Germinal center (tissue), 1 donor: ENCODE measurements at places on chromosomes 12 and 14.

DNA sequence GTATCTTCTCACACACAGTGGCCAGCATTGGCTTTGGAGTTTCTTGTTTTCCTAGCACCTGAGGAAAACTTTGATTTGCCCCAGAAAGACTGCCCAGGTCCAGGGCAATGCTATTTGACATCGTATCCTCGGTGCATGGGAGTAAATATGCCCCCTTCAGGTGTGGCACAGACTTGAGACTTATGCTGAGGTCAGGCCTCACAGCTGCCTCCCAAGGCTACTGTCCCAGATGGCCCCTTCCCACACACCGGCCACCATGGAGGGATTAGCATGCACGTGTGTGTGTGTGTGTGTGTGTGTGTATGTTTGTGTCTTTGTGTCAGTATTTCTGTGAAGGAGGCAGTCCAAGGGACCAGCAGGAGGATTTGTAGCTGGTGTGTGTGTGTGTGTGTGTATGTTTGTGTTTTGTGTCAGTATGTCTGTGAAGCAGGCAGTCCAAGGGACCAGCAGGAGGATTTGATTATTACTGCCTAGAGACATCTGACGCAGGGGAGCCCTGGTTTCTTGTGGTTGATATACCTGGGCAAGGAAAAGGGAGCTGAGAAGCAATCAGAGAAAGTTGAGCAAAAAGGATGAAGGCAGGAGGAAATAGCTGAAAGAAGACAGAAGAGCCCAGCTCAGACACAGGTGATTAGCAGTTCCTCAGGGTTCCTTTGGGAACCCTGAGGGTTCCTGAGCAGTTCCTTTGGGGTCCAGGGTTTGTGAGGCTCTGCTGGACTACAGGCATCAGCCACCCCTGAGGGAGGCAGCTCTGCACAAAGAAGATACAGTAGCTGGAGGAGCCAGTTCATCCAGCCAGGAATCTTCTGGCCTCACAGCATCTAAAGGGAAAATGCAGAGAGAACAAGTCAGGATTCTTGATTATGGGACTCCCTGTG lies 42.2 kb downstream of the COX16 start:
- no peak for DNase-seq

DNA sequence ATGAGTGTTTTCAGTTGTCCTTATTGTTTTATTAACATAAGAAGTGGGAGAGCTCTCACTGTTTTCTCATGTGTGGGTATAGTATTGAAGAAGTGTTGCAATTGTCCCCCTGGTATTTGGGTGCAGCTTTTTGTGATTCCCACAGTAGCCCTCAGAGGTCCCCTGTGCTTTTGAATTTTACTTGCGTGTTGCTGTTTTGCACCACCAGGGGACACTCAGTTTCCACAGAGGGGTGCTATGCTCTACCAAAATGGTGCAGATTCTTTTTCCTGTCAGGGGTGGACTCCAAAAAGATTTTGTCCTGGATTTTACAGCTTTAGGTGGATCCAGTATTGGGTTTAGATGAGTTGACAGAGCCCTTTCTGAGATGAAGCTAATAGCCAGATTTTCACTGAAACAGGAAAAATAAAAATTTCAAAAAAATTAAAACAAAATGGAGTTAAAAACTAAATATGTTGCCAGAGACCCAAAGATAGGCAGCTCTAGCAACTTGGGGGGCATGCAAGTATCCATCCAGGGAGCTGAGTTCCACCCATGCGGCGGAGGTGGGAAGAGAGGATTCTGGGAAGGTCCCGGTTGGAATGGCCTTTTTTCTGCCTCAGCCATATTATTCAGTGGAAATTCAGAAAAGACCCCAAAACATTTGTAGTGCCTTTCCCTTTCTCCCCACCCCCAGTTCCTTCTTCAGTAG lies 50.2 kb downstream of the TTLL5 start:
- DNase-seq: peak; percentile 54

- no peak for DNase-seq
Measured at GRCh38 chr14:22387776-22388241, 201.2 kb downstream of the DAD1 start.

DNA sequence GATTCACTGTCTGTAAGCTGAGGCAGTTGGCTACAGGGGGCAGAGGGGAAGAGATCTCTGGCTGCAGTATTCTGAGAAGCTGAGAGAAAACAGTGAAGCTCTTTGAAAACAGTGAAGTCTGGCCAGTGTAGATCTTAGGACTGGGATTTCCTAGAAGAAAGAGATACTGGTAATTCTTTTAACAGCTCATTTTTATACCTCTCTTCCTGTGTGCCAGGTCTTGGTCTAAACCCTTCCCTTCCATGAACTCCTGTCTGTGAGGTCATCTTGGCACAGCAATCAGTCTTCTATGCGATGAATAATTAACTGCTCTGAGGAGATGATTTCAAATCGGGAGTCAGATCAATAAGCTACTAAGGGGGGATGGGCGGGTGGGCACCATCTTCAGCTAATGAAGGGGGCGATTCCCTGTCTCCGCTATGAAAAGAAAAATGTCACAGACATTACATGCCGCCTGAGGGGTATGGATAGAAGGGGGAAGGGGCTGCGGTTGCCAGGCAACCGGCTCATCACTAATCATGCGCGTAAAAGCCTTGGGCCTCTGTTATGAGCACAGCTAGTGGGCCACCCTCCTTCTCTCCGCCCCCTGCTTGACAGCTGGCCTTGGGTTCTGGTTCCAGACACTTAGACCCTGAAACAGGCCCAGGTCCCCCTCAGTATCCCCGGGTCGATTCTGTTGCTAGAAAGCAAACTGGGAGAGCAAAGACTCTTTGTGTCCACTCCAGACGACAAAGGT lies 75.3 kb upstream of the CEP83 start:
- DNase-seq: no peak

GRCh38 chr12:58302487-58303011 lies 361.2 kb downstream of the ATP23 start:
- DNase-seq: no peak

- no peak for DNase-seq
Measured at GRCh38 chr14:75628816-75629215, 31.9 kb downstream of the ERG28 start.

DNA sequence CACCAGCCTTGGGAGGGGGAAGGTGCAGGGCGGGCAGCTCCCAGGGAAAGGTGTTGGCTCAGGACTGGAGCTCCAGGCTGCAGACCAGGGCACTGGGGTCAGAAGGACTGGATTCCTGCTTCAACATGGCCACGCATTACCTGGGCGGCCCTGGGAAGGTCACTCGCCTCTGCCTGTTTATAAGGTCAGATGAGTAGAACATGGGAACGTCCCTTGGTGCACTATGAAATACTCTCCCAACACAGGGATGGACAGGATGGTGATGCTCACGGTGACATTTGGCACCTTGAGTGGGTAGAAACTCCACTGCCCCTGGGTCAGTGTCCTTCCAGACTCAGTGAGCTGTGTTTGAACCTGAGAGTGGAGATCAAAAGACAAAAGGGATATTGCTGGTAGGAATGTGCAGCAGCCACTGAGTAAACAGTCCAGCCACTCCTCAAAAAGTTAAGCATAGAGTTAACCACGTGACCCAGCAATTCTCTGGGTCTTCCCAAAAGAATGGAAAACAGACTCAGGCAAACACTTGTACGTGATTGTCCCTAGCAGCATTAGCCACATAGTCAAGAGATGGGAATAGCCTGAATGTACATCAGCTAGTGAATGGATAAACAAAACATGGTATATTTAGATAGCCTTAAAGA lies 9.1 kb upstream of the BDKRB2 start:
- DNase-seq: no peak

DNA sequence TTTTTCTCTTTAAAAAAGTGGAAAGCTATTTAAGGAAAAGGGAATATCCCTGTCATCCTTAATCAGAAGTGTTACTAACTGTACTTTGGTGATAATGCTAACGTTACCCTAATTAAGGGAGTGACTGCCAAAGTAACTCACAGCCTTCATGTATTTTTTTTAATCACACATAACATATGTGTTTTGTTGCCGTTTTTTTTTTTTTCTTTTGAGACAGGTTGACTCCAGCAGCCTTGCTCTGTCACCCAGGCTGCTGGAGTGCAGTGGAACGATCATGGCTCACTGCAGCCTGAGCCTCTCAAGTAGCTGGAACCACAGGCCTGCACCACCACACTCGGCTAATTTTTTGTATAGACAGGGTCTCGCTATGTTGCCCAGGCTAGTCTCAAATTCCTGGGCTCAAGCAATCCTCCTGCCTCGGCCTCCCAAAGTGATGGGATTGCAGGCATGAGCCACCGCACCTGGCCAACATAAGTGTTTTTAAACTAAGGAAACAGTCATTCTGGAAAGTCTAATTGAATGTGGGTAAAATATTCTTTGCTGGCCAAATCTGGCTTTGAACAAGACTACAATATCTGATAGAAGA lies 56.5 kb downstream of the HECTD4 start:
- DNase-seq: no peak

GRCh38 chr14:105536051-105536450 lies 9.7 kb downstream of the TMEM121 start:
- no peak for DNase-seq

GRCh38 chr12:41344776-41345470 lies 156.8 kb downstream of the PDZRN4 start:
- no peak for DNase-seq

- DNase-seq: no peak
Measured at GRCh38 chr12:25801734-25802133, 156.7 kb upstream of the RASSF8 start.

DNA sequence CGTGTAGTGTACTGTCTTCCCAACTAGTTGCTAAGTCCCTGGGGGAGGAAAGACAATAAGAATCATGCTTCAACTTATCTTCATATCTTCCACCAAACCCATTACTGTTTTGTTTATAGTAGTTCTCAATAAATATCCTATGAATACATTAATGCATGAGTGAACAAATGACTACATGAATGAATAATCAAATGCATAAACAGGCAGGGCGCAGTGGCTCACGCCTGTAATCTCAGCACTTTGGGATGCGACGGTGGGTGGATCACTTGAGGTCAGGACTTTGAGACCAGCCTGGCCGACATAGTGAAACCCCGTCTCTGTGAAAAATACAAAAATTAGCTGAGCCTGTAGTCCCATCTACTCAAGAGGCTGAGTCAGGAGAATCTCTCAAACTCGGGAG lies 32.1 kb upstream of the NR2C1 start:
- no peak for DNase-seq

DNA sequence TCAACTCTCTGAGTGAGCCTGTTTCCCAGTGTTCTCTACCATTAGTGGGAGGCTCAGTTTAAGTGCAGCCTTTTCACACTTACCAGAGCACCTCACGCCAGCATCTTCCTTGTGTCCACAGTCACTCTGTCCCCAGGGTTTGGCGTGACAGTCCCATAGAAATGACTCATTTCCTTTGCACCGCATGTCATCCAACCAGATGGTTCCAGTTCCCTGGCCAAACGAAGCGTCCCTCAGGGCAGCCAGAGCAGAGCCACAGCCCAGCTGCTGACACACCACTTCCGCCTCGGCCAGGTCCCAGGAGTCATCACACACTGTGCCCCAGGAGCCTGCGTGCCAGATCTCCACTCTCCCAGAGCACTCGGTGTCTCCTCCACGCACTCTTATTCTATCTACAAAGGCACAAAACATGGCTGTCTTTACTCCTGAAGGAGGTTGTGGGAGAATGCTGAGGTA lies 65.4 kb downstream of the ACSM4 start:
- no peak for DNase-seq

DNA sequence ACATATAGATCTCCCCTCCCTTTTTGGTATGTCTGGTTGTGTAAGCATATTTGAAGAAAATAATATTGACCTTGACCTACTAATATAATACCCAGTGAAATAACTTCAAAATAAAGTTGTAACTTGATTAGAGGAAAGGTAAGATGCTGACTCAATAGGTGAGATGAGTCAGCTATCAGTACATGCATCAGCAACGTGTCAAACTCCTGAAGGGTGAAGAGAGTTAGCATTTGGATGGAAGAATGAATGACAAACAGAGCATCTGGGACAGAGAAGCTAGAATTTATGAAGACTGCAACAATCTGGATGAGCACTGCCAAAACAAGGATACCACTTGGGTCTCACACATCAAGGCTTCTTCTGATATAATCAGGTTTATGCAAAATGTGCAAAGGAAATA lies 74.9 kb downstream of the PPP2R5E start:
- DNase-seq: no peak

DNA sequence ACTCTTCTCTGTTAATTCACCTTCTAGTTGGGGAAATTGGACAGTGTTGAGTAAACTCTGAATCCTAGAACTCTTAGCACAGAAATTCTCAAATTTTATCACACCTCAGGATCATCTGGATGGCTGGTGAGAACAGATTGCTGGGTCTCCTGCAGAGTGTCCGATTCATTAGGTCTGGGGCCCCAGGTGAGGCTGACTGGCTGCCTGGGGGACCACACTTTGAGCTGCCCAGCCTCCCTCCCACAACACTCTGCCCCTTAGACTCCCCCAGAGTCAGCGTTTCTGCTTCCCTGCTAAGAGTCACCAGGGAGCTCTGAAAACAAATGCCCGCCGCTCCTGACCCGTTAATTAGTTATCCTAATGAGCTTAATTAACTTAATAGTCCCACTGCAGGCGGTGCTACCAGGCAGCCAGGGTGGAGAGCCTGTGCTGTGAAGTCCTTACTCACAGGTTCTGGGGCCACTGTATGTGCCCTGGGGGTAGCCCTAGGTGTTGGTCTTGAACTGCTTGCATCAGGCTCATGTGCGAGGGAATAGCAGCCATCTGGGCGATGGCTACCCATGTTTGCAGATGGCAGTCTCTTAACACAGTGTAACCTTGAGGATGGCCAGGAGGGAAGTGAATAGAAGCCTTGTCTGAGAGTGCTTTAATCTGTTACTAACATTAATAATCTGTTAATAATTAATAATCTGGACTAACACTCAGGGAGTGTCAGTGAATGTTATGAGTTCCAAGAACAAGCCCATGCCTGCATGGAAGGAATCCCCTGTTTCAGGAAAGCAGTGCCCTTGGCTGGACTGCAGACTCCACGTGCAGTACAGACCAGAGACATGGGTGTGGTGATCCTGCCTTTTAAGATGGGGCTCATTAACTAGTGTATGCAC lies 35.6 kb downstream of the AACS start:
- DNase-seq: no peak

DNA sequence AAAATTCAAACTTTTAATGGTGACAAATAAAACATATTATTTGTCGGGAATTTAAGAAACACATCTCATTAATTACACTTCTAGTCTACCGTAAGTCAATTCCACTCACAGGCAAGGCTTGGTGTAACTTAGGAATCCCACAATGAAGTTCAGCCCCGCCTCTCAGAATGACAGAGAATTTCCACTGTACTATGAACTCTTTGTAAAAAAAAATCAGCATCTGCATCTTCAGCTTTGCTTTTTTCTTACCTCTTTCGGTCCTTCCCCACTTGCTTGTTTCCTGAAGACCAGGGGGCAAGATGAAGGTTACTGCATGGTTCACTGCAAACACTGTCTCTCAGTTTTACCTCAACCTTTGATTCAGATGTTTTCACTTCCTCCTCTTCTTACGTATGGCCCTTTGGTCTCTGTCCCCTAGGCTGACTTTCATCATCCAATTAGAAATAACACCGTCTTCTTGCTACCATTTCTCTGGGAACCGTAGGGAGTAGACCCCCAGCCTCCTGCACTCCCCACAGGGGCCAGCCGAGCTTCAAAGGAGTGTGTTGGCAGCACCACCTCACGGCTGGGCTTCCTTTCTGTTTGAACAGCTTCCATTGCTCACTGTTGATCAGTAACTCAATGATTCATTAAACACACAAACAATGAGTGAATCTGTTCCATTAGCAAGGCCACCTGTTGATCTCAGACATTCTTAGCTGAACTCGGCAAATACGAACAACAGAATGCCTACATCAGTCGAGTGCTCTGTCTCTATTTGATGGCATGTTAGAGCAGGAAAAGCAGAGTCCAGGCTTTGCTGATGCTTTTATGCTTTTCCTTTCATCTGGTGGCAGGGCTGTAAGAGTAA lies 343.0 kb downstream of the BMP4 start:
- peak; percentile 75 for DNase-seq
